ENCODE measurements at places on chromosomes 1 and 21. TPM values are rescaled to one million over a fixed set of nuclear protein-coding genes. Genes with fewer than 3 reads are reported as not detected.

The HSPA6 gene
- total RNA-seq: 0.82 TPM

- no peak for DNase-seq
These were observed 6.4 kb downstream of the CLCA2 start for GRCh38 chr1:86430376-86430775.

GRCh38 chr1:246793356-246793896, 69.2 kb downstream of the SCCPDH start:
- no peak for DNase-seq

DNA sequence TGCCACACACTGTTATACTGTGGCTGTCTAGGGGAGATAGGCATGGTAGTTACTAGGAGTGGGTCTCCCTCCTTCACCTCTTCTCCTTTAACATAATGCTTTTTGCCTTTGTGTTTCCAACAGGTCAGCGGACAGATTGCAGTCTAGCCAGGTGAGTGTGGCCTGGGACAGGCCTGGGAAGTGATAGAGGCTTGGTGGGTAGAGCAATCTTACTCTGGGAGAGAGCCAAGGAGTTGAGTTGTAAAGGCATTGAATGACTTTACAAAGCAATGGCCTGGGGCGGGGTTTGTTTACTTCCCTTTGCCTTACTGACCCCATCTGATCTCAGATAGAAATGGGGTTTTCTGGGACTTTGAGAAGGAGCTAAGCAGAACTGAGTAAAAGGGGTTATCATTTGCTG, 51.0 kb upstream of the IKBKE start:
- DNase-seq: no peak

The JAM2 gene
- total RNA-seq: 0.13 TPM

DNA sequence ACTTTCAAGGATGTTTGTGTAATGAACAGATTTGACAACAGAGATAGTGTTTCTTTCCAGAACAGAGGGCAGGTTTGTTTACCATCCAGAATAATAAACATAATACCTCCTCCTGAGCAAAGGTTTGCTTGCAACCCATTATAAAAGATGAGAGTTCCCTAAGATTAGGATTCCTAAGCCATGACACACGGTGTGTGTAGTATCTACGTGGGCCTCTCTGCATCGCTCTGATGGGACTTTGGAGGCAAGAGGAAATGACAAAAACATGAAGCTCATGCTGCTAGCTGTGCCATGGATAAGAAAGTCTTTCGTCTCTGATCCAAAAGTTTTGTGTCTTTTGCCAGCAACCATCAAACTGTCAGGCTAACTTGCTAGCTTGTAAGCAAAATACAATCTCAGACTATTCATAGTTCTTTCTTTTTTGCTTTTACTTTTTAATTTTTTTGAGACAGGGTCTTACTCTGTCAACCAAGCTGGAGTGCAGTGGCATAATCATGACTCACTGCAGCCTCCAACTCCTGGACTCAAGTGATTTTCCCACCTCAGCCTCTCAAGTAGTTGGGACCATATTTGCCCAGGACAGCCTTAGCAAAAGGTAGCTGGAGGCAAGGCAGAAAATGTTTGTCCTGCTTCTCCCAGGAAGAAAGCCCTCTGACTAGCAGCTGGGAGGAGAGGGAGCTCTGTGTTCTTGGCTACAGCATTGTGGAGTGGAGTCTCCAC, 81.1 kb downstream of the LHX4 start:
- no peak for DNase-seq

GRCh38 chr21:40902299-40902698, 55.3 kb upstream of the DSCAM start:
- DNase-seq: no peak

The PKLR gene
- 0.14 TPM for total RNA-seq

The GUCA2B gene
- not detected for total RNA-seq
